ENCODE measurements at places on chromosomes 3 and 15. TPM values are rescaled to one million over a fixed set of nuclear protein-coding genes. Genes with fewer than 3 reads are reported as not detected.

DNA sequence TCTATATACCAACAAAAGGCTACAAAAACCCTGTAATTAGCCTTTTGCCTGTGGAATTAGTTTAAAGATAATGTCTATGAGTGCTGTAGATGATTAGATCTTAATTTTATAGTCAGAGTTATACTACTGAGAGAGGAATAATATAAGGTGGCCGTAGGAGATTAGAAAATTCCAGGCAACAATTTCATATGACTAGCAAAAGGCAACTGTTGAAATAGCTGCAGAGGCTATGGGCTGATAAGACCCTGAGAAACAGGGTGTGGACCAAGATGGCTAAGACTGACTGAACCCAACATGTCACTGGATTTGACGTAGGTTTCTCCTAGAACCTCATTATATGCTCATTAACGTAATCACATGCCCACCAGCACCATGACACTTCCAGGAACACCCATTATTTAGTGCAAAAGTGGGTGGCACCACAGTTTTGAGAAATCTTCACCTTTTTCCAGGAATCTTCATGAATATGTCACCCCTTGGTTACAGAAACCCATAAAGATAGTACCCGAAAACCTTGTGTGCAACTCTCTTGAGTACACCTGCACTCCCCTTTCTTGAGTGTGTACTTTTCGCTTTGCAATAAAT lies 29.1 kb upstream of the SCG3 start:
- no peak for DNase-seq

DNA sequence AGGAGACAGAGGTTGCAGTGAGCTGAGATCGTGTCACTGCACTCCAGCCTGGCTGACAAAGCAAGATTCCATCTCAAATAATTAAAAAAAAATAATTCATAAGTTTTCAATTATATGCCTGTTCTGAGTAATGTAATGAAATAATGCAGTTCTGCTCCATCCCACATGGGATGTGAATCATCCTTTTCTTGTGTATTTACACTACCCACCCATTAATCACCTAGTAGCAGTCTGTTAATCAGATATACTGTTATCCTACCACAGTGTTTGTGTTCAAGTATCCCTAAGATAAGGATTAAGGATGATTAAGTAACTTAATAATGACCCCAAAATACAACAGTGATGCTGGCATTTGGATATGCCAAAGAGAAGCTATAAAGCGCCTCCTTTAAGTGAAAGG lies 38.8 kb downstream of the PIGB start:
- DNase-seq: no peak

GRCh38 chr3:132786890-132787289 lies 64.7 kb upstream of the NPHP3 start:
- DNase-seq: no peak

- DNase-seq: peak; percentile 51
Observed at GRCh38 chr3:126017362-126017761, 48.4 kb downstream of the ROPN1B start.

DNA sequence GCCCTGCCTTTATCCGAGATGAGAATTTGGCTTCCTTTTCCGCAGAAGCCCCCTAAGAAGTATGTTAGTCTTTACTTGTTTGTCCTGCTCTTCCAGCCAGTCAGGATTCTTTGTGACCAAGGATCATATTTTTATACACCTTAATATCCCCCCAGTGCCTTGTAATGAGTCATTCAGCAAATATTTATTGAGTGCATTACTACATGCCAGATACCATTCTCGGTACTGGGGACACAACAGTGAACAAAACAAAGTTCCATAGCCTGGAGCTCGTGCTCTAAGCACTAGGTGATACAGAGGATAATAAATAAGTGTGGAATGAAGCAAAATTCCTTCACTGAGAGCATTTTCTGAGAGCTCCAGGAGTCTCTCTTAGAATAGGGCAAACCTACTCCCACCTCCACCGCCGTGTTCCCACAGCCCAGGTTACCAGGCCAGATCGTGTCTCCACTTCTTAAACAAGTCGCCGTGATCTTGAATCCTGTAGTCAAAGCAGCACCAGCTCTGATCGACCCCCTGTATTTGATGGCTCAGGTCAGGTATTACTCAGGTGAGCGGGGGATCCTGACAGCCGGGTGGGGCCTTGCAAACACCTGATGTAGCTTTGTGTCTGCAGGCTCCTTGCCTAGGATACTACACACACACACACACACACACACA lies 18.5 kb downstream of the TTC21A start:
- DNase-seq: no peak

- DNase-seq: no peak
Observed at GRCh38 chr3:17322106-17322793, 420.2 kb downstream of the TBC1D5 start.

DNA sequence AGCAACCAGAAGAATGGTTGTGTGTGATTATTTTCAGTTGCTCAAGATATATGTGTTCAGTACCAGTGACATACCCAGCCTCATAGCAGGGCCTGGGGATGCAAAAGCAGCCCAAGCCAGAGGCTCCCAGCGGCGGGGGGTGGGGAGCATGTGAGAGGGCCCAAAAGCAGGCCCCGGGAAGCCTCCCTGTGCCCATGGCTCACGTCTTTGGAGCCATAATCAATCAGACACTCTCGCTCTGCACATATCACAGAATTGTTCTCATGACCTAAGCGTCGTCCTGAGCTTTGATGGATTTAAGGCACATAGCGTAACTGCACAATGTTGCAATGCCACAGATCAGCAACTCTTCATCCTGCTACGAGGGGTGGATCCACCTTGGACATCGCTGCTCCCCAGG lies 20.8 kb downstream of the KLHL25 start:
- no peak for DNase-seq

DNA sequence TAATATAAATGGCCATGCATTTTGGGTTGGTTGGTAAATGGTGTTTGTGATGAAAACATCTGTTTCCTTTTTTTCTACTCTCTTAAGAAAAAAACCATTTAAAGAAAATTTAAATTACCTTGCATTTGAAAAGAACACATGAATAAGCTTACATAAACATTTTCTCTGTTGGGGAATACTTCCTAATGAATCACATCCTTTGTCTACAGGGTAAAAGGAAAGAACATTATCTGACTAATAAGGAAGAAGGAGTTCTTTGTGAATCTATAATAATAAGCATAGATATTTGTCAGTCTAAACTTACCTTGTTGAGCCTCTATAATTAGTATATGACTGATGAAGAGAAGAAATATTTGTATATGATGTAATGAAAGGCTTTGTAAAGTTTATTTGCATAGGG lies 254.1 kb upstream of the ZNF717 start:
- no peak for DNase-seq

DNA sequence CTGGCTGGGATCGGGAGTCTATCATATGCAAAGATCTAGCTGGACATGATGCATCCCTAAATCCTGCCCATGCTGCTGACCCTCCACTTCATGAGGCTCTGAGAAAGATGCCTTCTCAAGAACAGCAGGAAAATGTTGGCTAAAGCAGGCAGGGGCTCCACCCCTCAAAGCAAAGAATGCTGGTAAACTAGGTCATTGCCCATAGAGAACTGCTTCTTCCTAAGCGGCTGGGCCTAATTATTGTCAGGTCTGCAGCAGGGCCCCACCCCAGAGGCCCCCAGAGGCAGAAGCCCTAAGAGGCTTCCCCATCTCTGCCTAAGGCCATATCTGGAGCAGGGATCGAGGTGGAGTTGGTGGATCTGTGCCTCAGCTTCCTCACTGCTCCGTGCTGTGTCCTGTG lies 447.4 kb upstream of the PROK2 start:
- no peak for DNase-seq

- DNase-seq: peak; percentile 69
Observed at GRCh38 chr3:149020196-149020838, 29.0 kb downstream of the GYG1 start.

- no peak for DNase-seq
Observed at GRCh38 chr3:53773611-53774368, 72.4 kb downstream of the CHDH start.

- no peak for DNase-seq
Observed at GRCh38 chr3:18245721-18246120, 179.4 kb downstream of the SATB1 start.

DNA sequence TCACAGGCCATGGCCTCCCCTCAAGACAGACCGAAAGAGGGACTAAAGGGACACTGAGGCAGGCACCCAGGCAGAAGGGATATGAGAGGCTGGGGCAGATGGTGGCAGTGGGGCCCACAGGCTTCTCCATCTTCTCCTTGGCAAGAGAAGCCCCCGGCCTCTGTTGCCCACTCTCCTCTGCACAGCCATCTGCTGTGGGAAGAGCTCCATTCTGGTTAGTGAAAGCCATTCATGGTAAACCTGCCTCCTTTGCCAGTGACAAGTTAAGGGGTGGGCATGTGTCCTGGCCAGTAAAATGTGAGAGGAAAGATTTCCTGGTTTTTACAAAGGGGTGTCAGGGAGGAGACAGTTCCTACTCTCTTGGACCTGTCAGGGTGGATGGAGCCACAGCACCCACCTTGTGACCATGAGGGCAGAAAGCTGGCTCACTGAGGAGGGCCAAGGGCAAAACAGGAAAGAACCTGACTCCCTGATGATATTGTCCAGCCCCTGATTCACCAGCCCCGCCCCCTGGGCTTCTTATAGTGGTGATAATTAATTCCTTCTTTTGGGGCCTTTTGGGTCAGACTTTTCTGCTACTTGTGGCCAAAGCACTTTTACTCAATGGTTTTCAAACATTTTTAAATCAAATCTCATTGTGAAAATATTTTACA lies 130.4 kb upstream of the SMAD3 start:
- DNase-seq: no peak

- DNase-seq: peak; percentile 11
Observed at GRCh38 chr3:120742849-120743365, 363 bp downstream of the GTF2E1 start.

GRCh38 chr3:190108804-190109203 lies 11.9 kb downstream of the P3H2 start:
- DNase-seq: no peak

GRCh38 chr3:121895121-121895520 lies 920 bp downstream of the SLC15A2 start:
- DNase-seq: no peak

DNA sequence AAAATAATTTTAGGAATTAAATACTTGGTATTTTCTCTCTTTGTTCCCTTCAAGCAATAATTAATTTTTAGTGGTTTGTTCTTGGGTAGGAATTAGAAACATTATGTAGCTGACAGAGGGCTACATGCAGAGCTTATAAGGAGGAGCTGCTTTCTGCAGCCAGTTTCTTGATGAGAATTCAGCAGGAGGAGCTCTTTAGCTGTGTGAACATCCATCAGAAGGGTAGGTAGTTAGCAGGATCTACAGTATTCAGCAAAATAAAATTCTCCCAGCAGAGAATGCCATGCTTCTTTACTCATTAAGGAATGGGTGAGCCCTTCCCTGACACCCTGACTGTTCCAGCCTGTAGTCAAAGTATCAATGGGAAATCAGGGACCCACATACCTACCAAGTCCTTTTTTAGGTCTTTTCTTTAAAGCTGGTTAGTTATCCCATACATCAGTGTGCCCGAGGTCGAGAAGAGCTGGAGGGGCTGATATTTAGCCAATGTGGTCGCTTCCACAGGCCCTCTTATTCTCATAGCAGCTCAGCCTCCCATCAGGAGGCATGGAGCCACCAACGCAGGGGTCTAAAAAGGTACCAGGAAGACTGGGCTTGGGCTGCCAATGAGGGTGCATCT lies 54.0 kb downstream of the KCNAB1 start:
- DNase-seq: no peak

GRCh38 chr15:62637950-62638619 lies 404.5 kb upstream of the TPM1 start:
- no peak for DNase-seq

DNA sequence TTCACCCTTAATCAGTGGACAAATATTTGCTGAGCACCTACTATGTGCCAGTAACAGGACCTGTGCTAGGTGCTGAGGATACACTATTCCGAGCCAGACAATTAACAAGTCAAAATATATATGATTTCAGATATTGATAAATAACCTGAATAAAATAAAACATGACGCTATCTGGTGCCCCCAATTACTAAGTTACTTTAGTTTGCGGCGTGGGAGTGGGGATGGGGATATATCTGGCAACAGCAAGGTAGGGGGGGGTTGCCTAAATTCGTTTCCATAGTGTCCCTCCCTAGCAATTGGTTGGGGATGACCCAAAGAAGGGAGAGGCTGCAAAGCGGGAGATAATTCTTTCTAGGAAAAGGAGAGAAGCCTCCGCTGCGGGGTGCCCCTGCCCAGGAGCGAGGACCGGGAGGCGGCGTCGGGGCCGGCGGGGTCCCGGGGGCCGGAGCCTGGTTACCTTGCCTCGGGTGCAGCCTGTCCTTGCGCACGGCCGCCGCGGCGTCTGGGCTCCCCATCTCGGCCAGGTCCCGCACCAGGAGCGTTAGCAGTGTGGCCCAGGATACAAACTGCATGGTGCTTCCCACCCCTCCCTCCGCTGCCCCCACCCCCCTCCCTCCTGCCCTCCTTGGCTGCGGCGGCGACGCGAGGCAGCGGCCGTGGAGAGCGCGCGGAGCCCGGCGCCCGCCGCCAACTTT lies 567 bp downstream of the ADAMTS9 start:
- DNase-seq: no peak

DNA sequence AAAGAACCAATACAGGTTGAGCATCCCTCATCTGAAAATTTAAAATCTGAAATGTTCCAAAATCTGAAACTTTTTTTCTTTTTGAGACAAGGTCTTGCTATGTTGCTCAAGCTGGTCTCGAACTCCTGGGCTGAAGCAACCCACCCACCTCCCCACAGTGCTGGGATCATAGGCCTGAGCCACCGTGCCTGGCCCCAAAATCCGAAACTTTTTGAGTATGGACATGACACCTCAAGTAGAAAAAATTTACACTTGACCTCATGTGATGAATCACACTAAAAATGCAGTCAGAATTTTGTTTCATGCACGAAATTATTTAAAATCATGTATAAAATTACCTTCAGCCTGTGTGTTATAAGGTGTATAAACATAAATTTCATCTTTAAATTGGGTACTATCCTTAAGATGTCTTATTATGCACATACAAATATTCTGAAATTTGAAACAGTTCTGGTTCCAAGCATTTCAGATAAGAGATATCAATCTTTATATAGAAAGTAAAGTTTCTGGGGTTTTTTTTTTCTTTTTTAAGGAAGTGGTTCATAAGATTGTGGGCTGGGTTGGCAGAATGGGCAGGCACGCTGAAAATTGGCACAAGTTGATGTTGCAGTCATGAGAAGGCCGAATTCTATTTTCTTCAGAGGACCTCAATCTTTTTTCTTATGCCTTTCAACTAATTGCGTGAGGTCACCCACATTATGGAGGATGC lies 72.5 kb downstream of the SPRED1 start:
- DNase-seq: no peak

- DNase-seq: no peak
Observed at GRCh38 chr15:51840692-51841091, 11.2 kb downstream of the TMOD3 start.

Gene SNX33
- 5.7 TPM for total RNA-seq

Gene DOCK3
- total RNA-seq: 3.1 TPM

Gene AGTR1
- 12.7 TPM for total RNA-seq

Gene NUSAP1
- total RNA-seq: 4.1 TPM

Gene GPX1
- 157 TPM for total RNA-seq

Gene CCR2
- 1.4 TPM for total RNA-seq

Gene ACTR8
- total RNA-seq: 24.9 TPM

Gene TM6SF1
- total RNA-seq: 17.1 TPM

Gene PLSCR5
- not detected for total RNA-seq

Gene CYP1A1
- total RNA-seq: 2.5 TPM
